Bronchial epithelial cell (primary cell): ENCODE measurements at places on chromosomes 12 and 14. TPM values are rescaled to one million over a fixed set of nuclear protein-coding genes. Genes with fewer than 3 reads are reported as not detected.

DNA sequence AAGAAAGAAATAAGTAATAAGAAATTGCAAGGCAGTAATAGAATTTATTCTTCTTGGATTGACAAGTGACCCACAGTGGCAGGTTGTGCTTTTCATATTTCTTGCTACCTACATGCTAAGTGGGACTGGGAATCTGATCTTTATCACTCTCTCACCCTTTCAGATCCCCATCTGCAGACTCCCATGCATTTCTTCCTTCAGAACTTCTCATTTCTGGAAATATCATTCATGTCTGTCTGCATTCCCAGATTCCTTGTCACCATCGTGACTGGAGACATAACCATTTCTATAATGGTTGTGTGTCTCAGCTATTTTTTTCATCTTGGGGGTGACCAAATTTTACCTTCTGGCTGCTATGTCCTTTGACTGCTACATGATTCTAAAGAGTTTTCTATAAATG lies 4.0 kb upstream of the OR6C65 start:
- no peak for DNase-seq

- DNase-seq: no peak
Observed at GRCh38 chr12:41850046-41850445, 294.6 kb downstream of the GXYLT1 start.

The ZFC3H1 gene
- total RNA-seq: 22.1 and 23.0 TPM in 2 replicates

DNA sequence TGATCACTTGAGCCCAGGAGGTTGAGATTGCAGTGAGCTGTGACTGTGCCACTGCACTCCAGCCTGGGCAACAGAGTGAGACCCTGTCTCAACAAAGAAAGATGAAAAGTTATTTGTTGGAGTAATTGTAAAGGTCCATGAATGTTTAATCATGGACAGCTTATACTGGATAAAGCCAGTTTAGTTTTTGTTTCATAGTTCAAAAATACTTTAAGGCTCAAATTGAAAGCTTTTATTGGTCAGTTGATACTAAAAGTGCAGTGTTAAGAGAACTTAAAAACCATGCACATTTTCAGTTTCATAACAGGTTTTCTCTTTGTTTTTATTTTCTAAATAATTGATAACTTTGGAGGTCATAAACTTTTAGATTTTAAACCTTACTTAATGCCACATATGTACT lies 108.4 kb downstream of the MON2 start:
- DNase-seq: no peak

The HOMEZ gene
- 5.0 and 6.3 TPM in 2 replicates for total RNA-seq
